ENCODE measurements at places on chromosomes 7 and 10. TPM values are rescaled to one million over a fixed set of nuclear protein-coding genes. Genes with fewer than 3 reads are reported as not detected.

The ITPRID1 gene
- total RNA-seq, result not detected

The ELAPOR2 gene
- 41.8 TPM for total RNA-seq

The SFR1 gene
- total RNA-seq, result 9.3 TPM

DNA sequence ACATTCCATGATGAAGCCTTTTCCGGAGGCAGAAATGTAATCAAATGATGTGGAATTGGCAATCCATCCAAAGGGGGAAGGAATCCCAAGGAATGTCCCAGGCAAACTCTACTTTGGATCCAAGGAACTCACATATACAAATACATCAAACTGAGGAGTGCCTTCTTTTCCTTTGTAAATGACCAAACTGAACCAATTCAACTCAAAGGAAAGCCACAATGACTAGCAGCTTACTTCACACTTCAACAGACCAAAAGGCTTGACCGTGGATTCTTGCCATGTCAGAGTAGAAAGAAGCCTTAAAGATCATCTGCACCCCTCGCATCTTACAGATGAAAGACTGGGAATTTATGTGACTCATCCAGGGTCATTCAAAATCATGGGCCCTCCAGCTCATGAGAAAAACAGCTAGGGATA is 79.7 kb upstream of the MACROH2A2 start:
- DNase-seq, result no peak

- DNase-seq, result no peak
Observed at GRCh38 chr7:94580601-94581000, 71.0 kb downstream of the CASD1 start.

GRCh38 chr10:6654571-6654970 is 74.5 kb upstream of the PRKCQ start:
- no peak for DNase-seq

The ADAMTS14 gene
- total RNA-seq, result 2.4 TPM

- DNase-seq, result no peak
Observed at GRCh38 chr10:114313139-114313538, 74.1 kb downstream of the VWA2 start.

The CPED1 gene
- 14.1 TPM for total RNA-seq

GRCh38 chr10:103696094-103696410 is 159.3 kb downstream of the SH3PXD2A start:
- peak; percentile 39 for DNase-seq

The MACROH2A2 gene
- total RNA-seq, result 13.9 TPM

DNA sequence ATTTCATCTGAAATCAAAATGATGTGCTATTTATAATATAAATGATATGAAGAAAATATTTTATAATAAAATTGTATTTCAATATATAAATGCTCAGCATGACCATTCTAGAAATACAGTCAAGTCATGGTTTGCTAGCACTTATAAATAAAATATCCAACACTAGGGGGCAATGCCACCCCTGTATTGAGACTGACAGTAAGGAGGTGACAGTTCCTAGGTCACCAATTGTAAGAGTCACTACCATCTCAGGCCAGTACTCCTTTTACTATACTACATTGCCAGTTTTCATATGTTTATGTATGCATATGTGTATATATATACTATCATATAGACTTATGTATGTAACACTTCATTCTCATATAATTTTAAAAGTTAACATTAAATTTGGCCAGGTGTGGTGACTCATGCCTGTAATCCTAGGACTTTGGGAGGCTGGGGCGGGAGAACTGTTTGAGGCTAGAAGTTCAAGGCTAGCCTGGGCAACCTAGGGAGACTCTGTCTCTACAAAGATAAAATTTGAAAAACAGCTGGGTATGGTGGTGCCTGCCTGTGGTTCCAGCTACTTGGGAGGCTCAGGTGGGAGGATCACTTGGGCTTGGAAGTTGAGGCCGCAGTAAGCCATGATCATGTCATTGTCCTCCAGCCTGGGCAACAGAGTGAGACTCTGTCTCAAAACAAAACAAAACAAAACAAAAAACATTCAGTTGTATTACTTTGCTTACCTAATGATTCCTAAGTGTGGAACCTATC is 2.4 kb upstream of the CNOT4 start:
- DNase-seq, result no peak

DNA sequence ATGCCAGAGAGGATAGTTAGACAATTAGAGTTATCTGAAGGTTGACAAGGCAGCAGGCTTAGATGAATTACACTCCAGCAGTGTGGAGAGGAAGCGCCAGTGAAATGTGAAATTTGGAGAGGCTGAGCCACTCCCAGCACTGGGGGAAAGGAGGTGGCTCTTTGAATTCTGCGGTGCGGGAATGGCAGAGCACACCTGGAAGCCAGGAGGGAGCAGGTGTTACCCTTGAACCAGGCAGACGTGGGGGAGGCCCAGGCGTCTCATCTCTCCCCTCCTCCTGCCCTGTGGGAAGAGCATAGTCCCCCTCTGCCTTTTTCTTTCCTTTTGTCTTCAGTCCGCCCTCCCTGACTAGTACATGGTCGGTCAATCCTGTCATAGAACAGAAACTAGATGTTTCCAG is 203.1 kb downstream of the DPP6 start:
- DNase-seq, result no peak

DNA sequence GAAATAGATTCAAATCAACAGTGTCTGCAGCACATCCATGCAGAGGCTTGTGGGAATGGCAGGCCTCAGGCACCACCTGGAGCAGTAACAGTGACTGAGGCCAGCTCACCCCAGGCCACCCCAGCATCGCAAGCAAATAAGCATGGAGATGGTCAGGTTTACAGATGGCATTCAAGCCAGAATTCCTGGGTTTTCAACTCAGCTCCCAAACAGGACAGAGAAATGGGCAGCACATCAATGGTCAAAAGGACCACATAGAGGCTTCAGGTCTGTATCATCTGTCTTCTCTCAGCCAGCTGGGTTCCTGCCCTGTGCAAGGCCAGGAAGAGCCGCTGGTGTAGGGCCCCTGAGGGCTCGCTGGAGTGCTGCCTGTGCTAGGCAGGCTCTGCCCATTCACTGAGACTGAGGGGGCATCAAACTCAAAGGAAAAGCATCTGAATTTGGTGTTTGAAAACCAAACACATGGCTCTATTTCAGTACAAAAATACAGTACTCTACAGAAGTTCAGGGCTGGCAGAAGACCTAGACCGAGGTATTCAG is 112.5 kb downstream of the KMT2E start:
- no peak for DNase-seq

The GIMAP4 gene
- total RNA-seq, result 31.3 TPM

- DNase-seq, result peak; percentile 51
Observed at GRCh38 chr7:39623732-39624441, 515 bp downstream of the RALA start.

DNA sequence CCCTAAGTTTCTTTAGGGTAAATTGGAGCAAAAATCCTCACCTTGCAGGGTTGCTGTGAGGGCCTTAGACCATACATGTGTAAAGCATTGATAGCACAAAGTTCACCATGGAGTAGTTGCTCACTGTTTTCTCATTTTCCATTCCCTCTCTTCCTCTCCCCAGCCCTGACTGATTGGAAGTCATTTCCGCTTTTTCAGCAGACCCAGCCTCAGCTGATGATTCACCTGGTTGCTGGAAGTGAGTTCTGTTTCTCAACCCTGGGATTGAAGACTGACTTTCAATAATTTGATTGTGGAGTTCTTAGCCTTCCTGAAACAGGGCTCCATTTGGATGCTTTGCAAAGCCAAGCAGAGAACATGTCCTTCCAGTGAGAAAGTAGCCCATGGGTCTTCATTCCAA is 107.0 kb downstream of the PLXNA4 start:
- DNase-seq, result no peak

GRCh38 chr10:43265799-43266721 is 805 bp downstream of the RASGEF1A start:
- DNase-seq, result peak; percentile 61

GRCh38 chr10:91743465-91743864 is 54.8 kb upstream of the TNKS2 start:
- no peak for DNase-seq

GRCh38 chr10:75400771-75401568 is 594 bp downstream of the ZNF503 start:
- DNase-seq, result peak; percentile 29

The RPEL1 gene
- total RNA-seq, result 0.13 TPM

All from left lung (tissue), 14 donors.